ENCODE measurements at places on chromosomes 4 and X.

GRCh38 chr4:148693913-148694649 lies 251.9 kb upstream of the NR3C2 start:
- DNase-seq, result no peak

GRCh38 chr4:15882675-15883086 lies 55.9 kb downstream of the FGFBP1 start:
- DNase-seq, result peak; percentile 30

GRCh38 chr4:114527637-114528036 lies 71.0 kb upstream of the UGT8 start:
- DNase-seq, result no peak

DNA sequence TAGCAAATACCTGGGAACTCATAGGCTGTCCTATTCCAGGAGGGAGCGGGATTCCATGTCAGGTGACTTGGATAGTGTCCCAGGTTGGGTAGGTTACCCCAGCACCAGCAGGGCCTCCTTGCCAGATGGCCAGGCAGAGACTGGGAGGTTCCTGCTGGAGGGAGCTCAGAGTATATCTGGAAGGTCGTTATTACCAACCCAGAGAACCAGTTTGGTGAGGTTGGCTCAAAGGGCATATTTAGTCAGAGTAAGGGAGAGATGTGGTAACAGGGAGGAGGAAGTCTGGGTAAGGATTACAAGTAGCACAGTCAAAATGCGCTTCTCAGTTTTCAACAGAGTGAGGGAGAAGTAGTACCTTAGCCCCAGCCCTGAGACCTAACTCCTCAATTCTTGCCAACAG lies 53.3 kb upstream of the LNX1 start:
- DNase-seq, result no peak

GRCh38 chrX:107878106-107878505 lies 52.4 kb downstream of the MID2 start:
- DNase-seq, result no peak

DNA sequence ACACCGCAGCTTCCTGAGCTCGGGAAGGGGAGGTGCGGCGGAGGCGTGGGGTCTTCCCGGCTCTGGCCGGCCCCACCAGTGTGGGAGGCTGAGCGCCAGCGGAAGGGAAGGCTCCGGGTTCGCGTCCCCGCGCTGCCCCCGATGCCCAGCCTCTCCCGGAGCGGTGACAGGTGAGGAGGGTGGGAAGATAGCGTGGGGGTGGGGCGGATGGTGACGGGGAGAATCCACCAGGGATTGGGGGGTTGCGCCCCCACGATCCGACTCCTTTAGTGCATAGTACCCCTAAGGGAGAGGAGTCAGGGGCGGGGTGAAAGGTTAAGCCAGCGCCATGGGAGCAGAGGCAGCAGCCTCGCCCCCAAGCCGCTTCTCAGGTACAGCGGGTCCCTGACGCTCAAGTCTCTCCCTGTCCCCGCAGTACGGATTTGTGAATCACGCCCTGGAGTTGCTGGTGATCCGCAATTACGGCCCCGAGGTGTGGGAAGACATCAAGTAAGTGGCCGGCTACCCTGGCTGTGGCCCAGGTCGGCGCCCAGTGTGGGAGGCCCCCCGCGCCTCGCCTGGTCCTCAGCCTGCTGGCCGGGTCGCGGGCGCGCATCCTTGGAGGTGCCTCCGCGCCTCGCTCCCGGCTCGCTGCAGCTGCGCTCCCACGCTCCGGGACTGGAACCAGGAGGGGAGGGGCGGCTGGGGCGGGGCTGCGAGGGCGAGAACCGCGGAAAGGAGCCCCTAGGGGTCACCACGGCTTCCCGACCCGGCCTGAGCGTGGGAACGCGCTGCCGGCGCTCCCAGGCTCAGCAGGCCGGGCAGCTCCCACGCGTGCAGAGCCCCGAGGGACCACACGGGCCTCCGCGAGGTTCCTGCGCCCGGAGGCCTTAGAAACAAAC lies 791 bp downstream of the GUCY1B1 start:
- no peak for DNase-seq

GRCh38 chr4:85200106-85200505 lies 233.6 kb upstream of the WDFY3 start:
- no peak for DNase-seq

- no peak for DNase-seq
Observed at GRCh38 chrX:101958139-101958538, 26.3 kb upstream of the ZMAT1 start.

GRCh38 chrX:24668111-24668510 lies 21.0 kb upstream of the PCYT1B start:
- DNase-seq, result no peak

GRCh38 chrX:107207943-107208342 lies 1.5 kb downstream of the DNAAF6 start:
- no peak for DNase-seq

GRCh38 chrX:38103857-38104812 lies 97.8 kb downstream of the SYTL5 start:
- DNase-seq, result no peak

DNA sequence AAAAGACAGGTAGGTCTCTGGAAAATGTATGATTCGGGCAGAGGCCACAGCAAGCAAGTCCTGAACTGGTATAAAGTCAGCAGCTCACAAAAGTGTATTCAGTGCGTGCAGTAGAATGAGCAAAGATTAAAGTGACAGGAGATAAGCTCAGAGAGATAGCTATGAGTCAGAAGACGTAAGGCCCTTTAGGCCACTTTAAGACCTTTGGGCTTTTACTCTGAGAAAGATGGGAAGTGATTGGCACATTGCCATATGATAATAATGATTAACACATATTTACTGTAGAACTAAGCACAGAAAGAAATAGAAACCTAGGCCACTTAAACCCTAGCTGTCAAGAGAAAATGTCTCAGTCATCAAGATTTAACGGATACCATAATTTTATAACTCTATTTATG lies 51.7 kb downstream of the TBCK start:
- DNase-seq, result no peak

GRCh38 chr4:54898656-54899340 lies 226.6 kb downstream of the KDR start:
- DNase-seq, result no peak

- DNase-seq, result no peak
Observed at GRCh38 chr4:150098214-150098613, 20.0 kb downstream of the DCLK2 start.

- no peak for DNase-seq
Observed at GRCh38 chrX:117508021-117508420, 608.6 kb downstream of the KLHL13 start.

DNA sequence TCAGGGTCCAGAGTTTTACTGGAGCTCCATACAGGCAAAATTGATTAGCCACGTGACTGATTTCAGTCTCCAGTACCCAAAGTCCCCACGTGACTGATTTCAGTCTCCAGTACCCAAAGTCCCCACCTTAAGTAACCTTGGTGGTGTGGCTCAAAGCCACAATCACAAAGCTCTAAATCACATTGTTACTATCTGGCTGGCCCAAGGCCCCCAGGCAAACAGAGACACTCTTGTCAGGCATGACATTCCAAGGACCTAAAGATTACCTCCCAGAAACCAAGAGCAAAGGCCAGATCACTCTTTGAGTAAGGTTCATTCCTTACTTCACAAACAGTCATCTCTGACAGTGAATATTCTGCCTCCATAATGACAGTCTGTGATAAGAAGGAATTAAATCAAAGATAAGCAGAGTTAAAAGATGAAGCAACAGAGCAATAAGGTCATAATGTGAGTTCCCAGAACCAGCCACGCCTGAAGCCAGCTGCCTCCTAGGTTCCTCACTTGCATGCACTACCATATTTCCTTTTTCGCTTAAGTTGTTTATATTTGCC lies 78.5 kb downstream of the ANXA3 start:
- no peak for DNase-seq

DNA sequence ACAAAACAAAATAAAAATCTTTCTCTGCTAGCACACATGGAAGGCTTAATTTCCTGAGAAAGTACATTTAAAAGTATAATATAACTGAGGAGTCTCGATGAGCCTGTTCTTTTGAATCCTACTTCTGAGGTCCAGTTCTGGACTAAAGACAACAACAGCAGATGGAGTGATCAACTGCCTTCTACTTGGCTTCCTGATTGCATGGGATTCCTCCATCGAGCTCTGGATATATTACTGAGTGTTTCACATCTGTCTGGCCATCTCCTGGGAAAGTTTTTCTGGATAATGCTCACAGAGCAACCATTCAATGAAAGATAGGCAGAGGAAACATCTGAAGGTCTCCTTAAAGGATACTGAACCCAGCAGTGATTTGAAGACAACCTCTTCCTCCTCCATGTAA lies 42.6 kb downstream of the KDR start:
- DNase-seq, result no peak

DNA sequence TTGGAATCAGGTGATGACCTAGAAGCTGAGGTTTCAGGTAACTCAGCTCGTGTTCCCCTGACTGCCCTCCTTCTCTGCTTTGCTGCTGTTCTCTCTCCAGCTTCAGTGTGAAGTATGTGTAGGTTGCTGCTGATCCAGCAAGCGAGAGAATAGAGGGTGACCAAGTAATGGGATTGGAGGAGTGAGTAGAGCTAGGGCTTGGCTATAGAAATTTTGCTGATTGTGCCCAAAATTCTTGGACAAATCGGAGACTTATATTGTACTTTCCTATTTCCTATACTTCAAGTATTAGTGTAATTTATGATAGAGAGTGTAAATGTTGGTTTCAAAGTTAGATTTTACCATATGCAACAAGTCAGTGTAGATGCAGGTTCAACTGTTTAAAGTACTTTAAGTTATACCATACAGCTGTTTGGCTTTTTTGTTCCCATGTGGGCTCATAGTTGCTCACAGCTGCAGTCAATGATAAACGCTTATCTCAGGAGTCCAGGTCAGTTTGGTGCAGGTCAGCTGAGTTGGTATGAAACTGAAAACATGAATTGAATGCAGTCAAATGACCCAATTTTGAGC lies 48.0 kb downstream of the RAPGEF2 start:
- DNase-seq, result no peak

GRCh38 chrX:75963774-75964173 lies 178.7 kb upstream of the MAGEE2 start:
- no peak for DNase-seq

DNA sequence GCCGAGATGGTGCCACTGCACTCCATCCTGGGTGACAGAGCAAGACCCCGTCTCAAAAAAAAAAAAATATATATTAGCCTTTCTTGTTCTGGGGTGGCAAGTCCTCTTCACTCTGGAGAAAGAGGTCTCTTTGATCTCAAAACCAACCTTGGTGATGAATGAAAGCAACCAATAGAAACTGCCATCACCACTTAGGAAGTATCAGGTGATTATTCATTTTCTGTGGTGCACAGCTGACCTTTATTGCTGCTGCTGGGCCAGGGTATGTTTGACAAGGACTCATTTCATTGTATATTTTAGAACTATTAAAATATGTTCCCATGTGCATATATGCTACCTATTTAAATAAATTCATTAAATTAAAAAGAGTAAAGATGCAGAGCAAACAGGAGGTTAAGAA lies 76.0 kb upstream of the KIT start:
- DNase-seq, result no peak
